ENCODE measurements at places on chromosomes 3 and 15.

- no peak for DNase-seq
Measured at GRCh38 chr3:88987776-88988175, 119.6 kb upstream of the EPHA3 start.

GRCh38 chr3:114527036-114527644 is 233.3 kb downstream of the TIGIT start:
- no peak for DNase-seq

DNA sequence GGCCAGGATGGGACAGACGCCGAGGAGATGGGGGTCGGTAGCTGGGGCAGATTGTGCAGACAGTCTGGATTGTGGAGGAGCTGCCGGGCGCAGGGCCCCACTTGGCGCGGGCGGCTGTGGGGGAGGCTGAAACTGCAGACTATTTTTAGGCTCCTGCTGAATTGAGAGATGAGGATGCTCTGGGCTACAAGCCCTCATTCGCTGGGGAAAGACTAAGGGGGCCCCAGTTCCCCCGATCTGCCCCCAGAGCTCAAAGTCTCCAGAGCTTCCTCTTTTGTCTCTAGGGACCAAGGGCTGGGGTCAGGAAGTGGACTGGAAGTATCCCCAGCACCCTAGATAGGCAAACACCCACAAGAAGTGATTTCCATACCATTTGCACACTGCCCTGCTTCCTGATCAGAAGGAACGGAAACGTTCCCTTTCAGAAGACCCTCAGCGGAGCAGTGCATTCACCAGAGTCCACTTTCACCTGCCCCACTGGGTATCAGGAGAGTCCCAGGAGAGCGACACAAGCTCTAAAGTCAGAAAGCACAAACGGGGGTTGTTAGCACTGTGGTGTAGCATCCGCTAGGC is 29.7 kb downstream of the SEMA7A start:
- no peak for DNase-seq

GRCh38 chr3:159765030-159765859 is 223.4 kb upstream of the IL12A start:
- no peak for DNase-seq

GRCh38 chr15:80638553-80639167 is 56.5 kb upstream of the ABHD17C start:
- DNase-seq = no peak

Data from natural killer cell (primary cell).